ENCODE measurements at places on chromosomes 1 and 21. TPM values are rescaled to one million over a fixed set of nuclear protein-coding genes. Genes with fewer than 3 reads are reported as not detected.

Gene TIE1
- 2.5 TPM for total RNA-seq

Gene SPRR2F
- not detected for total RNA-seq

- no peak for DNase-seq
Observed at GRCh38 chr1:156970017-156970416, 49.6 kb downstream of the LRRC71 start.

GRCh38 chr1:145720878-145721671, 1.8 kb downstream of the CD160 start:
- peak; percentile 88 for DNase-seq

DNA sequence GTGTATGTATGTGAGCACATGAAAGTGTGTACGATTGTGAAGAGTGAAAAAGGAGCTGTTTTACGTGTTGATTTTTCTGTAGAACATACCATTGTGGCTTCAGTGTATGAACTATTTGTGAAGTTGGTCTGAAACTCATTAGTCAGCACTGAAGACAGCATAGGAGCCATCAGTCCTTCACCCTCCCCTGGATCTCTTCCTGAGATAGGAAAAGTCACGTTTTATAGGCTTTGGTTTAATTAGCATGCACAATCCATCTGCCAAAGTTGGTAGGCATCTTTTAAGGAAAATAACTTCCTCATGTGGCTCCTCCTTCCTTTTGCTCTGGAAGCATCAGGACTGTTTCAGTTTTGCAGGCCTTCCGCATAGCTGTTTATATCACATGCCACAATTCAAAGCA, 1.4 kb upstream of the RABIF start:
- DNase-seq = no peak

All from WTC11 (cell line).